Dermis blood vessel endothelial cell (primary cell): ENCODE measurements at places on chromosomes 7 and 10. TPM values are rescaled to one million over a fixed set of nuclear protein-coding genes. Genes with fewer than 3 reads are reported as not detected.

The ECHDC3 gene
- total RNA-seq: 17.4 and 26.0 TPM in 2 replicates

DNA sequence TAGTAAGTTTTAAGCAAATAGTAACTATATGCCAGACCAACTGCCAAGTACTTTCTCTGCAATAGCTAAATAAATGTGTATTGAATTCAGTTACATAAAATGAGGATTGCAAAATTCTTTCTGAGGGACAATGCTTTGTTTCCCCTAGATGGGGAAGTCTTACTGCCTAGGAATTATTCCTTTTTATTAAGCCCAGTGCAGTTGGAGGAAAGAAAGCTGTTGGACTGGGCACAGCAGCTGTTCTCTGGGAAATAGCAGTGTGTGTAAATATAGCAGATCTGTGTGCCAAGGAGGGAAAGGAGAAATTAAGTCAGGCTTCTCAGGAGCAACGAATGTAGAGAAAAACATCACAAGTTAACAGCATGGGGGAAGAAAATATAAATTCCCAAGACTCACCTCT is 77.1 kb downstream of the SEC23IP start:
- DNase-seq: no peak

DNA sequence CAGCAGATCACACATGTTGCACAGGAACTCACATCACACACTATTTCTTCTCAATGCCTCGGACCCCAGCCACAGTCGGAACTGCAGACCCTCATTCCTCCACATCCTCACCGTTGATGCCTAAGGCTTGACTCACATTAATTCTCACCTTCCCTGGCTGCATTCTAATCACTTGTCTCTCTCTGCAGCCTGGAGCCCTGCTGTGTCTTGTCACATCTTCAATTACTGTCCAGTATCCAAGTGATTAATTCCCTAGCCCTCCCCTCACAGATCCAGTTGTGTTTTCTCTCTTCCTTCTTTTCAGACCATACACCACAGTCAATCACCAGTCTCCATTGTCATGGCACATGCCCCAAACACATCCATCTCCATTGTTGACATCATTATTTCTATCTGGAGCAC is 592.4 kb upstream of the IGFBP3 start:
- no peak for DNase-seq

The GIMAP1 gene
- 28.2 and 31.1 TPM in 2 replicates for total RNA-seq

The LIPJ gene
- not detected in 2 replicates for total RNA-seq

- DNase-seq: no peak
Measured at GRCh38 chr10:64430690-64431323, 909.6 kb downstream of the REEP3 start.

DNA sequence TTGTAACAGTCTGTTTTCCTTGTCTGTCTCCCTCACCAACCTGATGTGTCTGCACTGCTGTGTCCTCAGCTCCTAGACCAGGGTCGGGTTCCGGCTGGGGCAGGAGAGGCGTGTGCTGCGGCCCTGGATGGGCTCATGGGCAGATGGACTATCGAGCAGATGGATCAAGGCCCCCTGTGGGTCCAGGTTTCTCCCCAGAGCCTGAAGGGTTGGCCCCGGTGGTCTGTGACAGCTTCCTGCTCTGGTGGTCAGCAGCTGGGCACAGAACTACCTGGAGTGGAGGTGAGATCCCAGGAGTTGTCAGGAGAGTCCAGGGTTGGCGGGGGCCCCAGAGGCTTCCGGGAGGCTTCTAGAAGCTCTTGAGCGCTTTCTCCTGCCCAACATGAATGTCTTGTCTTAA is 75.1 kb downstream of the GRK5 start:
- DNase-seq: no peak

The PITX3 gene
- total RNA-seq: not detected in 2 replicates

The RSPH10B gene
- 1.0 and 1.3 TPM in 2 replicates for total RNA-seq

- peak; percentile 32 for DNase-seq
Measured at GRCh38 chr7:50869108-50869725, 86.5 kb upstream of the GRB10 start.

The NEBL gene
- 2.6 and 2.9 TPM in 2 replicates for total RNA-seq

The PAOX gene
- total RNA-seq: 5.7 and 17.7 TPM in 2 replicates

The SP4 gene
- total RNA-seq: 6.5 and 8.4 TPM in 2 replicates

The TNS3 gene
- 11.7 and 13.6 TPM in 2 replicates for total RNA-seq

The KEL gene
- total RNA-seq: not detected in 2 replicates

DNA sequence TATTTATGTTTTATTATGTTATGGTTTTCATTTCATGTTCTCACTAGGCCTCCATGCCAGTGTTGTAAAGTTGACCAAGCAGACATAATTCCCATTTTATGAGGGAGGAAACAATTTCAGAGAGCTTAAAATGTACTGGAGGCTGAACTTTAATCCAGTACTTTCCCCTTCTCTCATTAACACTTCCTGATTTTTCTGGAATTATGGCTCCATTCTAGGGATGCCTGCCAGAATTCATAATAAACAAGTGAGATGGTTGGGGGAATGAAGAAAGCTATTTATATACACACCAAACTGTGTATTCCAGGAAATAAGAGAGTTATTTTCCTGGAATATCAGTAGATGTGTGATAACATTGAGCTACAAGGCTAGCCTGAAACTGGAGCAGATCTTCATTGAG is 6.9 kb downstream of the TMEM236 start:
- DNase-seq: peak; percentile 70

DNA sequence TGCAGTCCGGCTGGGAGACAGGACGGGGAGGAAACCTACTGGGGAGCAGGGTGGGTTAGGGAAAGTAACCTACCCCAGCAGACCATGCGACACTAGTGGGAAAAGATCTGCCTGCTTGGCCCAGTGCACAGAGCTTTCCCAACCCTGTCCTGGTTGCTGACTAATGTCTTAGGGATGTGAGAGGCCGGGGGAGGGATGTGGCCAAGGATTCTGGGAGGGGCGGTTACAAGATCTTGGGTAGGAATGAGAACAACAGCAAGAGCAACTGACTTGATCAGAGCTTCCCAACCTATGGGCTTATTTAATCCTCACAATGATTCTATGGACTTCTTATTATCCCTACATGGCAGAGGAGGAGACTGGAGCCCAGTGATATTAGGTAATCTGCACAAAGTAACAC is 24.0 kb upstream of the EIF5AL1 start:
- peak; percentile 23 for DNase-seq

GRCh38 chr10:659688-660141 is 29.8 kb downstream of the DIP2C start:
- DNase-seq: no peak

DNA sequence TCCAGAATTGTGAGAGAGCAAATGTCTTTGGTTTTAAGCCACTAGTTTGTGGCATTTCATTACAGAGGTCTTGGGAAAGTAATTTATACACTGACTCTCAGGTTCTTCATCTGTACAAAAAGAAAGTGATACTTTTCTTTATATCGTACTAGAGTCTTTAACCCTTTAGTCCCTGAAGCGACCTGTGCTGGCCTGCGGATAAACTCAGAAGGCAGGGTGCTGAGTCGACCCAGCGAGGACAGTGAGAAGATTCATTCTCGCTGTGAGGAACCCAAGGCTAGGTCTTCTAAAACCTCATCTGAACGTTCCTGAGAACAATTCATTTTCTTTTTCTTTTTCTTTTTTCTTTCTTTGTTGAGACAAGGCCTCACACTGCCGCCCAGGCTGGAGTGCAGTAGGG is 514.2 kb upstream of the MGMT start:
- DNase-seq: no peak

DNA sequence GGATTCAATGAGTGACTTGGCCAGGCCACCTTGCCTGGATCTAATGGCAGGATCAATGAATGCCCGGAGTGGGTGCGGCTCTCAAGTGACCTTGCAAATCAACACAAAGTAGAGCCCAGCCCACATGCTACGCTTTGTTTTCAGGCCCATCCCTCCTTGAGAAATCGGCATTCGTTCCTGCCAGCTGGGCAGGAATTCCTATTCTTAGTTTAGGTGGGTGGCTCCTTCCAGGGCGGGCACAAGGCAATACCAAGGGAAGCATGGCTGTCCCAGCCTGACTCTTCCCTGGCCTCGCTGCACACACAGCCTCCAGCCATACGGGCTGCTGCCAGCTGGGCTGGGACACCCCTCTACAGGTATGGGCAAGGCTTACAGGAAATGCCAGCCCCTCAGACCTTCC is 119.3 kb downstream of the SH3PXD2A start:
- DNase-seq: no peak

The DKK1 gene
- total RNA-seq: 18.6 and 19.6 TPM in 2 replicates

DNA sequence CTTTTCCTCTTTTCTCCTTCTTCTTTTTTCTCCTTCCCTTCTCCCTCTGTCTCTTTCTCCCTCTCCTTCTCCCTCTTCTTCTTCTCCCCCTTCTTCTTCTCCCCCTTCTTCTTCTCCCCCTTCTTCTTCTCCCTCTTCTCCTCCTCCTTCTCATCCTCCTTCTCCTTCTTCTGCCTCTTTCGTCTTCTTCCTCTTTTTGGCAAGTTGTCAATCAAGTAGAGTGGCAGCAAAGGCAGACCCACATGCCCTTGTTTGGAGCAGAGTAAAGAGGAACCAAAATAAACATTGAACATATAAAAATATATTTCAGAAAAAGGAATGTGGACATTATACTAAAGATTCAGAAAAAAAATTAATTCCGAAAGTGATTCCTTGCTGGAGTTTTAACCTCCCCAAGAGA is 59.6 kb upstream of the ZNF33B start:
- DNase-seq: no peak

The VPS37D gene
- 2.5 and 5.4 TPM in 2 replicates for total RNA-seq

The C10orf67 gene
- not detected in 2 replicates for total RNA-seq

GRCh38 chr7:25718596-25718995 is 433.4 kb upstream of the NFE2L3 start:
- no peak for DNase-seq

GRCh38 chr7:43118313-43118712 is 5.9 kb downstream of the HECW1 start:
- no peak for DNase-seq

DNA sequence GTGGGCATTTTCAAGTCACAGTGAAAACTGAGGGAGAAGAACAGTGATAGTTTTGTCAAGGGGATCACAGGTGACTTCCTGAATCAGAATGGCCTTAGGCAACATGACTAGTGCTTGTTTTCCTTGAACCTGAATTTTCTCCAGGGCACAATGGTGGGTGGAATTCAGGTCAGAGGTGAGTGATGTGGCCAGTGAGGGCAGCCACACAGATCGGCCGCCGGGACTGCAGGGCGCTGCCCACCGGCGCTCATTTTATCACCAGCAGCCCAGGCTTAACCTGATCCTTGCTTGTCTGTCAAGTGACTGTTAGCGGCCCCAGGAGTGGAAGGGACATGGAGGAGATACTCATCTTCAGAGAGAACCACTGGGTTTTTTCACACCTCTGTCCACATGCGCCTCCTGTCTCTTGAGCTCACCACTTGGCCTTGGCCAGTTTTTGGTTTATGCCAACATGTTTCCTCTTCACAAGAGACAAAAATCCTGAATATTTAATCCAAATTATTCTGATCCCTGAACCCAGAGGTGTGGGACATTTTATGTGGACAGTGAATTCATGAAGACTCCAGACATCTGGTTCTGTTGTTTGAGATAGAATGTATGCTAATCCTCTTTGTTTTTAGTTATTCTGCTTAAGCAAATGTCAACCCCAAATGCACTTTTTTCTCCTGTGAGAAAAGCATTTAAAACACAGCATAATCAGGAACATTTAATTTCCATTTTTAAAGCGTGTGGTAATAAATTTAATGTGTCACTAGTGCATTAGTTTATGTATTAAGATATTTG is 108.7 kb downstream of the DOCK1 start:
- DNase-seq: no peak

DNA sequence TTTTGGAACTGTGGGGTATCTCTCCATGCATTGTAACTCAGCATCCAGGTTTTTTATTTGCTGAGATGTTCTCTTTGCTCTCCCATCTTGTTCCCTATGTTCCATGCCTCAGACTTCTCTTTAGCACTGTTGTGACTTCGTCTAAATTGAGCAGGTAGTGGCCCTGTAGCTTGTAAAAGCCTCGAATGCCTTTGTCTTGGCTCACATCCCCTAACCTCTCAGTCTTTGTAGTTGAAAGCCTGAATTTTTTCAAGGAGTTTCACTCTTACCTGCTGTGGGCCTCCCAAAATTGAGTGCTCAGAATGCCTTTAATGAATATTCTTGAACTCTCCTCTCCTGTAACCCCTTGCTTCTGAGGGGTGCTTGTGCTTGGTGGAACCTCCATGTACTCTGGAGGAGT is 1137.3 kb downstream of the REEP3 start:
- no peak for DNase-seq

- no peak for DNase-seq
Measured at GRCh38 chr10:77555591-77556212, 81.9 kb downstream of the KCNMA1 start.

- DNase-seq: no peak
Measured at GRCh38 chr10:103473261-103473671, 5.8 kb downstream of the CALHM3 start.

GRCh38 chr7:45882465-45882810 is 5.8 kb upstream of the IGFBP1 start:
- DNase-seq: no peak

The BAG3 gene
- 7.5 and 15.5 TPM in 2 replicates for total RNA-seq

GRCh38 chr7:31171984-31172383 is 119.9 kb downstream of the ADCYAP1R1 start:
- no peak for DNase-seq

DNA sequence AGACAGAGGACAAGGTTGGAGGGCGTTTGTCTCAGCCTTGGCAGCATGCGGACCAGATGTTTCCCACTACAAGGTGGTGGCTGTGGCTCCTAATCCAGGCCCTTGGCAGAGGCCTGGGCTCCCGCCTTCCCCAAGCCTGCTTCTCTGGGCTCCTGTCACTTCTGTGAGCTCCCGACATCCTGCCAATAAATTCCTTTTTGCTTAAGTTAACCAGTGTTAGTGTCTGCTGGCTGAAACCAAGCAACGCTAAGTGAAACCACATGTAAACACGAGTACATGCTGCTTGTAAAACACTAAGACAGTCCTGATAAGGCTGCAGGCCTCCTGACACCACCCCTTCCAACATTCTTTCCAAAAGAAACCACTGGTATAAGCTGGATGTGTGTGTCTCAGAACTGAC is 263.6 kb upstream of the ZMIZ1 start:
- no peak for DNase-seq

The EVX1 gene
- not detected in 2 replicates for total RNA-seq

DNA sequence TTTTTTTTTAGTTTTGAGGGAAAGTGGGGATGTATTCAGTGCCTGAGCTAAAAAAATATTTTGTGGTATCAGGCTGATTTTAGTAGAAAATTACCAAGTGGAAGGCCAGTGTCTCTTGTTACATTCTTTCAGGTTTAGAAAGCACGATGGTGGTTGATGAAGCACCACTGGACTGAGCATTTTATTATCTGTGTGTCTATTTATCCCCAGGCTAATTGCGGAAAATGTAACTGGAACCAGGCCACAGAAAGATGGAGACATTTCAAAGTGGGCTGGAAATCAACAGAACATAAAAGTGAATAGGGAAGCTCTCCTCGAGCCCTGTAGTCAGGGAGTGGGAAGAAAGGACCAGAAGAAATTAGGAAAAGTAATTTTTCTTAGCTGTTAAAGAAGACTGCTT is 261.0 kb downstream of the STK31 start:
- DNase-seq: no peak

The APBB1IP gene
- total RNA-seq: 0.05 and 0.17 TPM in 2 replicates

The DYDC2 gene
- total RNA-seq: not detected in 2 replicates

DNA sequence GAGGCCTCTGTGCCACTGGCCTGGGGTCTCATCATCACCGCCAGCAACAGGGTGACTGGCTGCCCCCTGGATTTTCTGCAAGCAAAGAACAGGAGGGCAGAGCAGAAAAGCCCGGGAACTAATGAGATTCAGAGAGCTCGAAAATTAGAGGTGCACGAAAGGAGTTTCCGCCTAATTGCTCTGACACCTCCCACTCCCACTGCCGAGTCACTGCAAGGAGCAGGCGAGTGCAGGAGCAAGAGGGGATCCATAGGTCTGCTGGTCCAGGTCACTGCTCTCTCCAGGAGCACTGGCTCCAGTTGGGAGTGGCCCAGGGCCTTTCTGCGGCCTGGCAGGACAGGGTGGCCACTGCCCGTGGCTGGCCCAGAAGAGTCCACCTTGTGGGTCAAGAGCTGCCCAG is 276.2 kb downstream of the KCNMA1 start:
- DNase-seq: no peak

- no peak for DNase-seq
Measured at GRCh38 chr7:47953822-47954221, 5.6 kb upstream of the PKD1L1 start.
